ENCODE measurements at places on chromosomes 7 and 10. TPM values are rescaled to one million over a fixed set of nuclear protein-coding genes. Genes with fewer than 3 reads are reported as not detected.

GBX1 gene
- not detected for total RNA-seq

HMX2 gene
- total RNA-seq = not detected

UCMA gene
- total RNA-seq = not detected

SPAM1 gene
- total RNA-seq = not detected

GALNT17 gene
- total RNA-seq = not detected

CPEB3 gene
- total RNA-seq = 2.2 TPM

NPTX2 gene
- total RNA-seq = not detected

SRGN gene
- 192 TPM for total RNA-seq

GRCh38 chr10:3935141-3935540 is 150.1 kb upstream of the KLF6 start:
- DNase-seq = peak; percentile 58

DNA sequence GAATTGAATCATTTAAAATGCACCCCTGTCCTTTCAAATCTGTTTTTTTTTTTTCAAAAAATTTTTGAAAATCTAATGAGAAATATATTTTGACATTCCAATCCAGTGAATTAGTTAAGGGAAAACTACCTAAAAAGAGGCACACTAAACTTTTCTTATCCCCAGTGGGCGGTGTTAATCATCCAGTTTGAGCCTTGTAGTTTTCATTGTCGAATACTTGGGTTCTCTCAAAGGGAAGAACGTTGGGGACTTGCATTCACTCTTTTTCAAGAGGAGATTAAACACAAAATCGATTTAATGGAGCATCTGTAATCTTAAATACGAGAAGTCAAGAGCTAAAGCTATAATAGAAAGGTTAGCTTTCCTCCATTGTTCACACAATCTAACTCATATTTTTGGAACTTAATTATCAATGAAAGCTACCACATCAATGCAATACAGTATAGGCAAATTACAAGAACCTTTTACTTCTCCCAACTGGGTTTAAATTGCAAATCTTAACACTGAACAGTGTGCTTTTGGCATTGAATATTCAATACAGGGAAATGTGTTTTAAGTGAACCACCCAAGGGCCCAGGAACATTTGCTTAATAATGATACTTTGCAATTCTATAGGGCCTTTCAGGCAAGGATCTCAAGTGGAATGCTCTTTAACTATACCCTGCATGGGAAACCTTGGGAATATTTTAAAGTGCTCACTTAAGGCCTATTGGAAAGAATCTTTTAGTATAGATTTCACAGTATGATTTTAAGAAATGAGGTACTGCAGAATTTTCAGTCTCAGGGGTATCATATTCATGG is 13.1 kb upstream of the SP8 start:
- no peak for DNase-seq

DNA sequence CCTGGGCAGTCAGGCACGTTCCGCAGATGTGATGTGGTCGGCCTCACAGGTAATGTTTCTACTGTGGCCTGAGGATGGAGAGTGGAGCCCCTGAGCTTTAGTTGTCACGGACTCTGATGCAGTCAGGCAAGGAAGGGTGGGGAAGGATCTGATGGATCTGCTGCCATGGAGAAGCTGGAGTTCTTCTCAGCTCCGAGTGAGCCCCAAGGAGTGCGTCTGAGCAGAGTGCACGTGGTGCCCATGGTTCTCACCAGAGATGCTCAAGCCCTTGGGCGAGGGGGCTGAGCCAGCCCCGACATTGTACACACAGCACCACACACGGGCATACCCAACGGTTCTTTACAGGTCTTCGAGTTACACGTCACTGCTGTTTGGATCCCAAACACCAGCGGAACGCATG is 192.5 kb downstream of the EBF3 start:
- DNase-seq = no peak

DNA sequence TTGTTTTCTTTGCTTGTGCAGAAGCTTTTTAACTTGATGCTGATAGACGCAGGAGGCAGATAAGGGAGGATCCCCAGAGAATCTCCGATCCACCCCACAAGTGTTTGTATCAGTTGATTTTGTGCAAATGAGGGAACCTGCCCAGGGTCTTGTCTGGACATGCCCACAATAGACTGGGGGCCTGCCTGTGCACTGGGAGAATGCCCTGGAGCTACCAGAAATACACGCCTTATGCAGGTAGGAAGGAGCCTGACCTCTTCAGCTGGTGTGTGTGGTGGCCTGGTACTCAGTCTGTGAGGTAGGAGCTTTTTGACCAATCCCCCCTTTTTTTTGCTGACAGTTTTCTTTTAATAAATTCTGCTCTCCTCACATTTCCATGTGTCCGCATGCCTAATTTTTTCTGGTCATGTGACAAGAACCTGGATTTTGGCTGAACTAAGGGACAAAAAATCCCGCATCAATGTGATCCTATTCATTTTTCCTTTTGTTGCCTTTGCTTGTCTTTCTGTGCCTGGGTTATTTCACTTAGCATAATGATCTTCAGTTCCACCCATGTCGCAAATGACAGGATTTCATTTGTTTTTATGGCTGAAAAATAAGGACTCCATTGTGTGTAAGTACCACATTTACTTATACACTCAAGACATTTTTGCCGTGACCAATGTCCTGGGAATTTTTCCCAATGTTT is 430.6 kb upstream of the NRG3 start:
- DNase-seq = no peak

DNA sequence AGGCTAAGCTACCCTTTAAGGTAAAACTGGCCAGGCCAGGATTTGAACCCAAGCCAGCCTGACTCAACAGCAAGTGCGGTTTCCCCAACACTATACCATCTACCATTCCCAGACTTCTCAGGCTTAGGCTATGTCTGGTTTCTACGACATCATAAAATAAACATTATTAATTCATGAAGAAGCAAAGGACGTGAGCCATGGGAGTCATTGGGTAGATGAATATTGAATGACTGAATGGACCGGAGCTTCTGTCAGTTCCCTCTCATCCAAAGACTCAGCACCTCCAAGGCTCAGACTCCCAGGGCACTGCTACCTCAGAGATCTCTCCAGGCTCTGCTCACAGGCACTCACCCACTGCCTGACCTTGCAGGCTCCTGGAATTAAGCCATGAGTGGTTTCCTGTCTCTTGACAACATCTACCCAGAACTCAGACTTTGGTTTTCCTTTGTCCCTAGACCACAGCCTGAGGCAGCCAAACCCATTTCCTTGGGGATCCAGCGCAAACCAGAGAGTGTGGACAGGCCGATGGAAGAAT is 64.6 kb upstream of the STEAP1B start:
- DNase-seq = no peak

- no peak for DNase-seq
These were observed 365.6 kb downstream of the ANKRD7 start for GRCh38 chr7:118590107-118590506.

DNA sequence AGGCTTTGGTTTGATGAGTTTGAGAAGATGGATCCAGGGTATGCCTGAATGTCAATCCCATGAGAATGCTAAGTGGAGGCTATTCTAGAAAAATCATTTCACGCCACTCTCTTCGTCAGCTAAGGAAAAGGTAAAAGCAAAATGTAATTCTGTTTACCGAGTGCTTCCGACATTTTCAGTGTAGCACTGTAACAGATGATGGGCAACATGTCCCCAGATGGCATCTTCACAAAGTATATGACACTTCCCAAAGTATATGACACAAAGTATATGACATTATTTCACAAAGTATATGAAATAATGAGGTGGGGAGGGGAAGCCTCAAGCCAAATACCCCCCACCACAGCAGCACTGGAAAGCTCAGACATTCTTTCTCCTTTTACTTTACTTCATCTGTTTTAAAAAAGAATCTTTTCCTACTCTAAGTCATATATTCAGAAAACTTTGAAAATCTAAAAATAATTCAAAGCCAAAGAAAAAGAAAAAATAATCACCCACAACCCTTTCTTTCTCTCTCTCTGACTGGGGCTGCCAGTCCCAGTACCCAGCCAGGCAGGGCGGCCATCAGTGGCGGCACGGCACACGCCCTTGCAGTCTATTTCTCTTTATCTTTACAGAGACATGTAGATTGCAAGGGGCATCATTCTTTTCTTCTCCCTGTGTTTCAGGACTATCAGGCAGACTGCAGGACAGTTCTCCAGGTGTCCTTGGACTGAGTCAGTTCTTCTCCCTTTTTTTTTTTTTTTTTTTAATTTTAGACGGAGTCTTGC is 179.8 kb downstream of the SNX10 start:
- DNase-seq = no peak

- DNase-seq = no peak
These were observed 12.2 kb upstream of the NMT2 start for GRCh38 chr10:15180736-15181135.

DNA sequence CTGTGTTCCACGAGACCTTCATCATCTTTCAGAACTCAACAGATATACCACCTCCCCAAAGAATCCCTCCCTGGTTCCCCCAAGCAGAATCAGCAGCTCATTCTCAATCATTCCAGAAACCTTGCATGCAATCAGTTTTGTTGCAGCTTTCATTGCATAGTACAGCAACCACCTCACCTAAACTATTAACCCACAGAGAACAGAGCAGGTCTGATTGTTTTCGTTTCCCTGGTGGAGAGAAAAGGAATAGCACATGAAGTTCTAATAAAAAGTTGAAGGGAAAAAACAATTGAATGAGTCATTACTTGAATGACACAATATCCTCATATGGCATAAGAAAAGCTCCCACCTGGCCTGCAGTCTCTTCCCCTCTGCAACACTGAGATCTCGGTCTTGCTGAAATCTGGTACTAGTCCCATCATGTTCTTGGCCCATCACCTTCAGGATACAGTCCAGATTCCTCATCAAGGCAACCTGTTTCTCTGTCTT is 147.1 kb upstream of the GDF10 start:
- DNase-seq = no peak

DNA sequence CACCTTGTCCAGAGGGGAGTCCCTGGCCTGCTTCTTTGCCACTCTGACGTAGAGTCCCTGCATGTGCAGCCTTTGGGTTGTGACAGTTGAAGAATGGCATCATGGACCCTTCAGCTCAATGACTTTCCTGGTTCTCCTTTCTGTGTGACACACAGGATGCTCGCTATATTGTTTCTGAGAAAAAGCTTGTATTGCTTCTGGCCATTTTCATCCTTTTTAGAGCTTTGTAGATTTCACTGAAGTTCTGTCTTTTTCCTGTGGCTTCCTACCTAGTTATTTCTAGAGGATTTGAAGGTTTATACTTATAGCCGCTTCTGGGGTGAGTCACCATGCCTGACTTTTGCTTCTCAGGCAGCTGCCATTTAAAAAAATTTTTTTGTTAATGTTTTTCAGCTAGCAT is 27.0 kb downstream of the SND1 start:
- no peak for DNase-seq

DNA sequence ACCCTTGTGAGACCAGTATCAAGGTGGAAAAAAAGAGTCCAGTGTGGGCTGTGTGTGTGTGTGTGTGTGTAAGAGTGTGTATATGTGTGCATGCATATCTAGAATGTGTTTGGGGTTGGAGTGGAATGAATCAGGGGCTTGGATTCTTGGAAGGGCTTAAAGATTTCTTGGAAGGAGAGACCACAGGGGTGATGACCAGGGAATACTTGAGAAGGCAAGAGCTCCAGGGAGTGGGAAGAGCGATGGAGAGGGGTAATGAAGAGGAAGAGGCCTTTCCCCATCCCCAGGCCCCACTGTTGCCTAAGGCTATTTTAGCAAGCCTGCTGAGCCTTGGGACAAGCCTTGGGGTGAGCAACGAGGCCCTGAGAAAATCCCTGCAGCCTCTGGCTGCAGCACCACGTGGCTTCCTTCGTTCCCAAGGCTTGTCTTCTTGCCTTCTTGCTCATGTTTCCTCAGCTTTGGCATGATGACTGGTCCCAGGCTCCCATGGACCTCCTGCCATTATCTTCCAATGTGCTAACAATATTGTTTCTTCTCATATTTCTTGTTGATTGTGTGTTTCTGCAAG is 663.4 kb downstream of the INHBA start:
- no peak for DNase-seq

GRCh38 chr10:45254892-45255291 is 60.5 kb downstream of the OR13A1 start:
- no peak for DNase-seq

DNA sequence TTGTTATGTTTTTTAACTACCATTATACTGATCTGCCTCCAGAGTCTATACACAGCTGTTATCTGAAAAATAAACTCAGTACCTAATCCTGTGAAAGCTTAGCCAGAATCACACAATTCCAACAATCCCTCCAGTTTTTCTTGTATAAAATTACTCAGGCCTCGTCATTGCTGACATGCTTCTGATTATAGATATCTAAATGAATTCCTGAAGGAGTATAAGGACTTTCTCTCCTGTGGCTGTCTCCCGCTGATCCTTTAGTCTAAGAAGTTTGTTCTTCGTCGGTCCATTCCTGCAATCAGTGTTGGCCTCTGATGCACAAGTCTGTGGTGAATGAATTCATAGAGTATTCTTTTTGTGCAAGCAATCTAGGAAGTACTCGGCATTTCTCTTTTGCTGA is 288.9 kb upstream of the SEMA3C start:
- DNase-seq = no peak

- DNase-seq = no peak
These were observed 91.6 kb downstream of the DNMBP start for GRCh38 chr10:99917963-99918825.

- DNase-seq = no peak
These were observed 140.5 kb downstream of the PRKAG2 start for GRCh38 chr7:151736403-151736909.

DNA sequence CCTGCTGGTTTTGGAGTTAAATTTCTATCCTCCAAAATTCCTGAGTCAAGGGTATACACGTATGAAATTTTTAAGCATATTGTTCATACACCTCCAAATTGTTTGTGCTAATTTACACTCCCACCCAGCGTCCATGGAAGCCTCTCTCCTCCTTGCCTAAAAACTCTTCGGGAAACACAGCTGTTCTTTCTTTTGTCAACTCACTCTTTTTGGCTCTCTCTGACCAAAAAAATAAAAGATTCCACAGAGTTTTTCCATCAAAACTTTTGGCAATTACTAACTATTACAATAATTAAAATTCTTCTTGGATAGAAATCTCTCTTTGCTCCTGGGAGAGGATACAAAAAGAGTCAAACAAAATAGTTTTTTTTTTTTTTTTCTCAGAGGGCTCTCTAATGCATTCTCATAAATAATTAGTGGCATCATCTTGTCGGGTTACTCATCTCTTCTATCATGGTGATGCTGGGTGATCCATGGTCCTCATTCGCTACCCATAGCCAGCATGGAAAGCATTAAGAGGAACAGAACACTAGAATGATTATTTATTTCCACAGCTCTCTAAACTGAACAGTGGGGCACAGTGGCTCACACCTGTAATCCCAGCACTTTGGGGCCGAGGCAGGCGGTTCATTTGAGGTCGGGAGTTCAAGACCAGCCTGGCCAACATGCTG is 310.7 kb downstream of the SFMBT2 start:
- no peak for DNase-seq

DNA sequence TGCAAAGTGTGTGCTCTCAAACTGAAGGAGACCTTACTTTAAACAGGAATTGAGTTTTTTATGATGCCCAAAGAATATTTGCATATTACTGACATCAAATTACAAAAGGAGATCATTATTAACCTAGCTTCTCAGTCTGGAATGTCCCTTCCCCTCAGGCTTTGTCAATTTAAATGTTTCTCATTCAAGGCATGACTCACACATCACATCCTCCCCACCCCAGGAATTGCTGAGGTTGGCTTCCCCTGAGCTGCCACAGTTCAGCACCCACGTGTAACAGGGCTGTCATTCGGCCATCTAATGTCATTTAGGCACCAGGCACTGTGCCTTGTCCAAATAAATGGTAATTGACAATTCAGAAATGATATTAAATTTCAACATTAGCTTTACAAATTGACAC is 305.9 kb upstream of the MGMT start:
- no peak for DNase-seq
